Stimulated activated CD4-positive, alpha-beta T cell treated with anti-CD3 and anti-CD28 coated beads, Interleukin-2, amount 100 ng/mL, for 24 hours (primary cell): ENCODE measurements at places on chromosomes 3 and 15.

GRCh38 chr15:90035095-90035839 lies 34.1 kb downstream of the ZNF710 start:
- DNase-seq, result no peak

DNA sequence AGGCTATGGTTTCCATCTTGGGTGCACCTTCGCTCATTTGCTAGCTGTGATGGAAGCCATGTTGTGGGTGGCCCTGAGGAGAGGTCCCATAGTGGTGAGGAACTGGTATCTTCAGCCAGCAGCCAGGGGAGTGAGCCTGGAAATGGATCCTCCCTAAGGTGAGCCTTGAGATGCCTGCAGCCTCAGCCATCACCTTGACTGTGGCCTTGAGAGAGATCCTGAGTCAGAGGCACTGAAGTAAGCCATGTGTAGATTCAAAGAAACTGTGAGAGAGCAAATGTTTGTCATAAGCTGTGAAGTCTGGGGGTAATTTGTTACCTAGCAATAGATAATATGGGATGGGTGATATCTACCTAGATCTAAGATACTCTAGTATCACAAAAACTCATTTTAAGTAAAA lies 105.3 kb downstream of the SNRK start:
- no peak for DNase-seq

DNA sequence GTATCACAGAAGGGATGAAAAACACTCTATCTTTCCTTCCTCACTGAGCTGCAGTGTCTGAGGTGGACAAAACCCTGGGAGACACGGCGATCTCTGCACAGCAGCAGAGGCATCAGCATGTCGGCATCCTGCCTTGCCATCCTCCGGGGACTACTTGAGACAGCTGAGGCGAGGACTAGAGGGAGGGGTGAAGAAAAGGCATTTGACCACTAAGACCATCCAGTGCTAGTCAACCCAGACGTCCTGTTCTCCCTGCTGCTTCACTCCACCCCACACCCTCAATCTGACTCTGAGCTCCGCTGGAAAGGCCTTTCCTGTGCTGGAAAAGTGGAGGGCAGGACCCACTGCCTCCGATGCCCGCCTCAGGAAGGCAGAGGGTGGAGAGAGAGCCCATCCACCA lies 67.3 kb downstream of the VGLL4 start:
- DNase-seq, result no peak

DNA sequence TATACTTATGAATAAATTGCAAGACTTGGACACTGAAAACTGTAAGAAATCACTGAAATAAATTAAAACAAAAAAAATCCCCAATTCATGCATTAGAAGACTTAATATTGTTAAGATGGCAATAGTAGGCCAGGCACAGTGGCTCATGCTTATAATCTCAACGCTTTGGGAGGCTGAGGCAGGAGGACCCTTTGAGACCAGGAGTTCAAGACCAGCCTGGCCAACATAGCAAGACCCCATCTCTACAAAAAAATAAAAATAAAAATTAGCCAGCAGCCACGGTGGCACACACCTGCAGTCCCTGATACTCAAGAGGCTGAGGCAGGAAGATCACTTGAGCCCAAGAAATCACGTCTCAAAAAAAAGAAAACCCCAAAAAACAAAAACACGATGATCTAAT lies 35.8 kb downstream of the CPEB1 start:
- no peak for DNase-seq

GRCh38 chr3:112604536-112604935 lies 36.4 kb downstream of the CCDC80 start:
- DNase-seq, result no peak

DNA sequence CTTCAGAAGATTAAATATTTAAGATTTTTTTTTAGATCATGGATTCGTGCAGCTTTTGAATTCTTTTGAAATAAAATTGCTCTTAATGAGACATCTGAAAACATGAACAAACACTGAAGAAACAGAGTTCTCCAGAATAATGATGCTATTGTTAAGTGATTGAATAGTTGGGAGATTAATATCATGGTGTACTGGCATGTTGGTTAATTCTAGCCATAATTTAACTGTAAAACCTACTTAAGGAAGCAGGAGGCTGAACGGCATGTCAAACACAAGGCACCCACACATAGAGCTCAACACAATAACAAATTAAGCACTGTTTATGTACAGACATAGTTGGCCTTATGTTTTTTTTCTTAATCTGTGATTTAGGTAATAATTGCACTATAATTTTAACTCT lies 185.6 kb downstream of the RBMS3 start:
- DNase-seq, result no peak

DNA sequence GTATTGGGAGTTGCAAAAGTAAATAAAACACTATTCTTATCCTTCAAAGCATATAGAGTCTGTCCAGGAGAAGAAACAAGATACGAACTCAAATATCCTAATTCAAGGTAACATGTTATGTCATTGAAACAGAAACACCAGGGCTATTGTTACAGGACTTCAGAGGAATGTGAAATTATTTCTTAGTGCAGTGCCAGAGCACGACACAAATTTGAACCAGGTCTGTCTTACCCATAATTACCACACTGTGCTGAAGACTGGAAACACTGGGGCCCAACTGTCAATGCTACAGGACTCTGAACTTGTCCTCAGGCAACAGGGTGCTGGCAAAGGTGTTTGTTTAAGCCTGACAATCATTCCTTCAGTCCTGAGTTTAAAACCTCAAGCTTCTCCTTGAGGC lies 633.6 kb upstream of the UBE2E2 start:
- no peak for DNase-seq

DNA sequence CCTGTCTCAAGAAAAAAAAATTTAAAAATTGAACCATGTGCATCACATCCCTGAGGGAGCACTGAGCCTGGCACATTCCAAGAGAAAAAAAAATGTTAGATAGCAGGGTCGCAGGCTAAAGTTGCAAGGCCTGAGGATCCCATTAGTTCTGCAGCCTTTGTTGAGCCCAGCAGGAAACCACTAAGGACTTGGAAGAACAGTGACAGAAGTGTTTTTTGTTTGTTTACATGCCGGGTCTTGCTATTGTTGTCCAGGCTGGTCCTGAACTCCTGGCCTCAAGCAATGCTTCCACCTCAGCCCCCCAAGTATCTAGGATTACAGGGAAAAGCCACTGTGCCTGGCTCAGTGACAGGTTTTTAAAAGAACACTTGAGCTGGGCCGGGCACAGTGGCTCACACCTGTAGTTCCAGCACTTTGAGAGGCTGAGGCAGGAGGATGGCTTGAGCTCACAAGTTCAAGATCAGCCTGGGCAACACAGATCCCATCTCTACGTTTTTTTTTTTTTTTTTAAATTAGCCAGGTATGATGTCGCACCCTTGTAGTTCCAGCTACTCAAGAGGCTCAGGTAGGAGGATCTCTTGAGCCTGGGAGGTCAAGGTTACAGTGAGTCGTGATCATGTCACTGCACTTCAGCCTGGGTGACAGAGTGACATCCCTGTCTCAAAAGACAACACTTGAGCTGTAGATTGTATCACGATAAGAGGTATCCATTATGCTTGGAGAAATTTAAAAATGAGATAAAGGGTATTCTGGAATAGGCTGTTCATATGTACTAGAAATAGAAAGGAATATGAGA lies 15.2 kb downstream of the CHAC1 start:
- DNase-seq, result no peak

DNA sequence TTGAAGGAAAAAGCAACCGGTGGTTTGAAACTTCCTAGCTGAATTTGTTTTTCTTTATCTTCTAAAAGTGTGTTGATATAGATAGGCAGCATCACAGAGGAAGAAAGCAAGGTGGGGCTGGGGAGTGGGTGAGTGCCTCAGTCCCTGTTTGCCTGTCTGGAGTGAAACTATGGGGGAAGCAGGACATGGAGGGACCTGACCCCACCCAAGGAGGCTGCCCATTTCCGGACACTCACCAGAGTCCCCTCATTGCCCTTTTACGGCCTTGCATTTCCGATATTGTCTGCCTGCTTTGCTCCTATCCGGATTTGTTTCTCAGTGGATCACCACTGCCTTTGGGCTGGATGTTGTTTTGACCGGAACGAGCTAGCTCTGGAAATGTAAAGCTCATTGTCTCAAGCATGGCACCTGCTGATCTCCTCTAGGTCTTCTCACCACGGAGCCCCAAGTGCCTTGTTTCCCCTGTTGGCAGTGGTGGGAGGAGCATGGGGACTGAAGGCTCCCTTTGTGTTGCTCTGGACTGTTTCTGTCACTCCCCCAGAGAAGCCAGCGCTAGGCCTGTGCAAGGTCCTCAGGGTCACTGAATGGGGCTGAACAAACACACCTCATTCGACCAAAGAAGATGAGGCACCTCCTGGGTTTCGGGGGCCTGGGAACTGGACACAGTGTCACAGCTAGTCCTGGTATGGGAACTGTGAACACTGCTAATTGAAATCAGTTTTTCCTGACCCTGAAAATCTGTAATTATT lies 7.0 kb downstream of the CLDN11 start:
- no peak for DNase-seq

GRCh38 chr3:11580645-11581044 lies 63.1 kb downstream of the VGLL4 start:
- no peak for DNase-seq

- no peak for DNase-seq
Measured at GRCh38 chr3:133592843-133593242, 19.4 kb downstream of the CDV3 start.

DNA sequence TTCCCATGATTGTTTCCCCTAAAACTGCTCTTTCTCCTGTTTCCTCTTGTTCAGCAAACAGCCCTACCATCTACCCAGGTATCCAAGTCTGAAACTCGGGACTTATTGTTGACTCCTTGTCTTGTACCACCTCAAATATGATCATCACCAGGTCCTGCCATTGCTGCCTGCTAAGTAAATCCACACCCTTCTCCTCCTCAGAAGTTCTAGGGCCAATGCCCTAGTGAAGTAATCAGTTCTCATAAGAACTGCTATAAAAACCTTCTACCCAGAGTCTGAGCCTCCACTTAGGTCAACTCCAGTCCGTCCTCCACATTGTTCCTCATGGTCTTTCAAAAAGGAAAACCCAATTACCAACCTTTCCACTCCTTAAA lies 77.0 kb upstream of the IL12A start:
- DNase-seq, result no peak

DNA sequence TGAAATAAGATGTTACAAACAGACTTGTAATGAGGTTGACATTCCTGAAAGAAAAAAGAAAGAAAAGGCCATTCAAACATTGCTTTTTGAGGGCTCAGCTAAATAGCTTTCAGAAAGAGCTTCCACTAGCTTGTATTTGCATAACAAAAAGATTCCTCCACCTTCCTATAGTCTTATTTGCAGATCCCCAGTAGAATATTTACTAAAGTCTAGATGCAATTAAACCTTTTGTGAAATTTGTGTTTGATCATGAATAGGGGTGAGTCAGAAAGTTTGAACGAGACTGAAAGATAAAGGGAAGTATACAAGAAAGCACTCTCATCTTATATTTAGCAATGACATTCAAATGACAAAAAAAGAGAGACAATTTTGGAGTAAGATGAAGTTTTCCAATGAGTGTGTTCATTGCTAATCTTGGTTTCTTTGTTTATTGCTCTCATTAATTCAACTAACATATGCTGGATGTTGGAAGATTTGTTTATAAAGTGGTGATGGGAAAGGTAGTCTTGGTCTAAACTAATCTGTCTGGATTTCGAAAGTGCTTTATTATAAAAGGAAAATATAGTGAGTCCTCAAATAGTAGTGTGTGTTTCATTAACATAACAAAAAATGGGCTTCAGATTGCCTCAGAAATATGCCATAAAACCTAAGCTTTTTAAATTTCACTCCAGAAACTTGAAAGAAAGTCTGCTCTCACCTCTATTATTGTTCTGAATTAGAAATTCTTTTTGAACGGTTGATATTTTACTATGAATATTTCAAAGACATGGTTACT lies 9.1 kb upstream of the CADPS start:
- no peak for DNase-seq

DNA sequence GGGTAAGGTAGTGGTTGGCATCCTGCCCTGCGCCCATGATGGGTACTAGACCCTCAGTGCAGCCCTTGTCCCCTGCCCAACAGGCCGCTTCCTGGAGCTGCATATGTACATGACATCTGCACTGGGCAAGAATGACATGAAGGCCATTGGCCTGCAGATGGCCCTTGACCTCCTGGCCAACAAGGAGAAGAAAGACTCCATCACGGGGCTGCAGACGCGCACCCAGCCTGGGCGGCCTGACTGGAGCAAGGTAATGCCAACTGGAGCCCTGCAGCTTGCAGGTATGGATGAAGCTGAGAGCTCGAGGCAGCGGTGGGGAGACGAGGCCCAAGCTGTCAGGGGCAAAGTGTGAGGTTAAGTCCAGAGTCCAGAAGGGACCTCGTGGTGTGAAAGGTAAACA lies 40.8 kb downstream of the NOX5 start:
- DNase-seq, result no peak

DNA sequence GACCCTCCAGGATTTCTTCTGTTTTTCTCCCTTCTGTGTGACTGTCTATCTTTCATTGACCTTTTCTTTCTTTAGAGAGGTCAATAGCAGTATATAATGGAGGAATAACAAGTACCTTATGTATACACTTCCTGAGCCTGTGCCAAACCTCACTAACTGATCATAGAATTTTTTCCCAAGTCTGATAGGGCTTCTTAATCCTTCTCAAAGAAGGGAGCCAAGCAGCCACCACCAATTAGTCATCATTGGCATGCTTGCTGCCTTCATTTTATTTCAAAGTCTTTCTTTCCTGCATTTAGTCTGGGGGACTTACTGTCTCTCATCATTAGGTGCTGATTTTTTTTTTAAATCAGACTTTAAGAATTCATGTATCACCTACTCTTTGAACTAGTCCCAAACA lies 327.0 kb downstream of the FEZF2 start:
- DNase-seq, result no peak

DNA sequence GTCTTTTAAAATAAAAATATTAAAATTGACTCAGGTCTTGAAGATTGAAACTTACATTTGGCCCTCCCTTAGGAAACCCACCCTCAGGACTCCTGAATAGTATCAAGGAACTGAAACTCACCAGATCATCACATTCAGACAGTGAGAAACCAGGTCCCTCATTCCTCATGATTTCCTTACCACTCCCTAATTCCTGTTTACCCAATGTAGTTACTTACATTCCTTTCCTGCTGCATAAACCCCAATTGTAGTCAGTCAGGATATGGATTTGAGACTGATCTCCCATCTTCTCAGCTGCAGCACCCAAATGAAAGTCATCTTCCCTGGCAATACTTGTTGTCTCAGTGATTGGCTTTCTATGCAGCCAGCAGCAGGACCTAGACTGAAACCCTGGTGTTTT lies 8.6 kb downstream of the ATP13A4 start:
- DNase-seq, result no peak

- DNase-seq, result no peak
Measured at GRCh38 chr3:187015903-187016638, 85.7 kb downstream of the ST6GAL1 start.

GRCh38 chr3:36693670-36694069 lies 70.7 kb downstream of the DCLK3 start:
- DNase-seq, result no peak
